ENCODE measurements at places on chromosomes 5 and 9.

DNA sequence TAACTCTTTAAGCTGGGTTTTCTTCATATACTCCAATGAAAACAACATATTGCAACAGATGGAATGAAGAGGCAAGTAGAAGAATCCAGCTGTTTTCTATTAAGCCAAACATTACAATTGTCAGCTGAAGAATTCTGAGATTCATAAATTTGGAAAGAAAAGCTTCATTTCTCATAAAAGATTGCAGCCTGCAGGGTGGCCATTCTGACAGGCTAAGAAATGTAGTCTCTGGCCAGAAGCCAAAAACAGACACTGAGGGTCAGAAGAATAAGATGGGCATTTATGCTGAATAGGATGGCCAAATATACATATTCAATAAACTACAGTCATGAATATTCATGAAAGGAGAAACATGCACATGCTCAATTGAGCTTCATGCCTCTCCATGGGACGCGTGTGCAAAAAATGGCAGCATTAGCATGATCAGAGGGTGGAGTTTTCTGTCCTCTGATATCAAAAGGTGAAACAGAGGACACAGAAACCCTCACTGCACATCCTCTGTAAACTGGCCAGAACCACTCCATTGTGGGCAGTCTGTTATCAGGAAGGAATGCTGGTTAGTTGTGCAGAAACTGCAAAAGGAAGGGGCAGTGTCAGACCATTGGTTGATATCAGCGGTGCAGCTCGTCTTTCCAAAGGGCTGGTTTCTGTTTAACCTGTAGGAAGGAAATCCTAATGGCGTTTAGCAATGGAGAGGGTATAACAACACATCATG lies 50.2 kb downstream of the FXN start:
- no peak for DNase-seq

DNA sequence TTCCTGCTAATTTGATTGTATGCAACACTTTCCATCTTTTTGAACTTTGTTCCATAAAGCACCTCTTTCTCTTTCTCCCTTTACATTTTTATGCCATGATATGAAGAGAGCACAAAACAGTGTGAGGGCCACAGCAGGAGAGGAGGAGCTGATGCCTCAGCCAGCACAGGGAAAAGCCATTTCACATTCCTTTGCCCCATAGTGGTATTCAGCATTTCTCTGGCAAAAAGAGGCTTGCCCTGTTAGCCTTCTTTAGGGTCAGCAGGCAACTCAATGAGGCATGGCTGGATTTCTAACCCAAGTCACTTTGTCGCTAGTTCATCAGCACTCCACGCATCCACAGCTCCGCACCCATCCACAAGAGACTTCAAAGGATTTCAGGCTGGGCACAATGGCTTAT lies 23.1 kb upstream of the TRPC7 start:
- no peak for DNase-seq

DNA sequence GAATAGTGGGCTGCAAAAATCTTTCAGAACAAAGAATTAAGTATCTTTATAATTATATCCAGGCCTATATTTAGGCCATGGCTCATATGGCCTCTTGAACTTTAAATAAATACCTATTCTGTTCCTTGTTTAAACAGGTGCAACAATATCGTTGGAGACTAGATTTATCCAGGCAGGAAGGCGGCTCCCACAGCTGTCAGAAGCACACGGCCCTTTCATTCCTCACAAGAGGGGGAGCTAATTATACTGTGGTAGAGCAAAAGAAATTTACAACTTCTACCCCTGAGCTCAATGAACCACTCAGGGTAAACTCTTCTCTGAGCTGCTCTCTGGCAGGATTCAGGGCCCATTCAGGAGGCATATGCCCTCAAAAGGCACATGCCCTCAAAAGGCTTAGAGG lies 31.3 kb downstream of the TMEM174 start:
- no peak for DNase-seq

DNA sequence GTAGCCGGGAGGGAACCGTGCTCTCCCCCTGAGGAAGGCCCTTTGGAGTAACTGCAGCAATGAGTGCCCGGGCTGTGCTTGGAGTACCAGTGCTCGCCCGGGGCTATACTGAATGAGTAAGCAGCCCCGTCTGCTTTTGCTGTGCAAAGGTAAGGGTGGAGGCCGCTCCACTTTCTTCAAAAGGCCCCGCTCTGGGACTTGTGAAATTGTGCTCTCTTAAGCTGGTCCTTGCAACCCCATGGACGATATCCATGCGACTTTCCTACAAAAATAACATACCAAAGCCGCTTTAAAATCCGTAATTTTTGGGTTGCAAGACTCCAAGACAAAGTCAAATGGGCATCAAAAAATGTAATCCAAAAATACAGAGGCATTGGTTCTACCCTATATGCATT lies 578 bp upstream of the TNFAIP8 start:
- DNase-seq: peak; percentile 48

DNA sequence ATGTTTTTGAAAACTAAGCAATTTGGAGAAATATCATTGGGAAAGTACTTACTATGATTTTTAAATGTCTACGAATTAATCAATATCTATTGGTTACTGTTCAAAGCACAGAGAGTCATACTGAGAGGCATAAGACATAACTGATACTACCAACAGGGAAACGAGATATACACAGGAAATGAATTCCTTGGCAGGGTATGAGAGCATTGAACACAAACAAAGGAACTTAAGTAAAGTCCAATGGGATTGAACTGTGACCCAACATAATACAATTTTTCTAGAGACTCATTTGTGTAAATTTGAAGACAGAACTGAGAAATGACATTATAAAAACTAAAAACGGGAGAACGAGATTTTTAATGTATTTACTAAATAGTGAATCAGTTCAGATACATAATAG lies 1.3 kb upstream of the ITGA1 start:
- no peak for DNase-seq

GRCh38 chr5:120372899-120373298 lies 91.2 kb upstream of the PRR16 start:
- DNase-seq: no peak

GRCh38 chr5:172793577-172794488 lies 22.8 kb upstream of the DUSP1 start:
- DNase-seq: no peak

- DNase-seq: no peak
Measured at GRCh38 chr5:77128411-77129061, 41.5 kb upstream of the ZBED3 start.

DNA sequence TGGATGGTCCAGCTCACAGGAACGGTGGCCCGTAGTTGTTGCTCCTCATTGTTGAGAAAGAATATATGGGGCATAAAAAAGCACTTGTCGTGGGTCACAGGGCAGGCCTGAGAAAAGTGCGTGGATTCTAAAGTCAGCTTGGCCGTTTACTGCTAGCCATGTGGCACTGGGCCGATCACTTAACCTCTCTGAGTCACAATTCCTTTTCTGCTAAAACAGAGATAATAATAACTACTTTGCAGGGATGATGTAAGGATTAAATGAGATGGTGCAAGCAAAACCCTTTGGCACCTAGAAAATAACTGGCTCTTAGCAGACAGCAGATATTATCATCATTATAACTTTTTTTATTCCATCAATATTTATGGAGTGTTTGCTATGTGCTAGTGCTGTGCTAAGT lies 579.7 kb downstream of the CCDC171 start:
- no peak for DNase-seq

- no peak for DNase-seq
Measured at GRCh38 chr9:70917277-70917676, 204.1 kb downstream of the TRPM3 start.

- no peak for DNase-seq
Measured at GRCh38 chr9:88503081-88503844, 31.7 kb upstream of the NXNL2 start.

DNA sequence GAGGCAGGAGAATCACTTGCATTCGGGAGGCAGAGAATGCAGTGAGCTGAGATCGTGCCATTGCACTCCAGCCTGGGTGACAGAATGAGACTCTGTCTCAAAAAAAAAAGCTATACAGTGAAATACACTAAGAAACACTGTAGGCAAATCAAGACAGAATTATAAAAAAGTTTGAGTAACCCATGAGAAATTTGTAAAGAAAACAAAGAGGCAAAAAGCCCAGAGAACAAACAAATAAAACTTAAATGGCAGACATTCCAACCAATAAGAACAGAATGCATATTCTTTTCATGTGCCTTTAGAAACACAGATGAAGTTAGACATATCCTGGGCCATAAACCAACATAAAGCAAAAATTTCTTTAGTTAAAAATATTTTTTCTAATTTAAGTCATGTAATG lies 30.6 kb downstream of the ZNF169 start:
- DNase-seq: no peak

- no peak for DNase-seq
Measured at GRCh38 chr9:133672503-133673257, 36.5 kb downstream of the DBH start.

DNA sequence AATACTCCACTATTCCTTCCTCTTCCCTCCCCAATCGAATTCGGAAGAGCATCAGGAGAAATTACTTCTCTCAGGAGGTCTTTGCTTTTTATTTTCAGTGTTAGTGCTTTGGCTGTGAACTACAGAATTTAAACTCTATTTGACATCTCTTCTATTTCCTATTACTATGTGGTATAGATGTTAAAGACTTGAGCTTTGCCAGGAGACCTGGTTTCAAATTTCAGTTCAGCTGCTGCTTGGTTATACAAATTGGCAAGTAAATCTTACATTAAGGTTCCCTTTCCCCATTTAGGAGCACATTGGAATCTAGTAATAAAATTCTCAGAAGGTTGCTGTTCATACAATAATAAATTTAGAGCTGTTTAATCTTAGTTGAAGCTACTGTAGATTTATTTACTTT lies 13.1 kb downstream of the UHRF2 start:
- DNase-seq: no peak

GRCh38 chr5:82699737-82700136 lies 377.5 kb downstream of the TMEM167A start:
- no peak for DNase-seq

GRCh38 chr9:113941526-113941925 lies 65.4 kb downstream of the ZNF618 start:
- DNase-seq: no peak

GRCh38 chr5:140318792-140319191 lies 15.9 kb upstream of the PFDN1 start:
- DNase-seq: no peak

GRCh38 chr5:139806111-139806510 lies 10.5 kb downstream of the PSD2 start:
- DNase-seq: no peak

DNA sequence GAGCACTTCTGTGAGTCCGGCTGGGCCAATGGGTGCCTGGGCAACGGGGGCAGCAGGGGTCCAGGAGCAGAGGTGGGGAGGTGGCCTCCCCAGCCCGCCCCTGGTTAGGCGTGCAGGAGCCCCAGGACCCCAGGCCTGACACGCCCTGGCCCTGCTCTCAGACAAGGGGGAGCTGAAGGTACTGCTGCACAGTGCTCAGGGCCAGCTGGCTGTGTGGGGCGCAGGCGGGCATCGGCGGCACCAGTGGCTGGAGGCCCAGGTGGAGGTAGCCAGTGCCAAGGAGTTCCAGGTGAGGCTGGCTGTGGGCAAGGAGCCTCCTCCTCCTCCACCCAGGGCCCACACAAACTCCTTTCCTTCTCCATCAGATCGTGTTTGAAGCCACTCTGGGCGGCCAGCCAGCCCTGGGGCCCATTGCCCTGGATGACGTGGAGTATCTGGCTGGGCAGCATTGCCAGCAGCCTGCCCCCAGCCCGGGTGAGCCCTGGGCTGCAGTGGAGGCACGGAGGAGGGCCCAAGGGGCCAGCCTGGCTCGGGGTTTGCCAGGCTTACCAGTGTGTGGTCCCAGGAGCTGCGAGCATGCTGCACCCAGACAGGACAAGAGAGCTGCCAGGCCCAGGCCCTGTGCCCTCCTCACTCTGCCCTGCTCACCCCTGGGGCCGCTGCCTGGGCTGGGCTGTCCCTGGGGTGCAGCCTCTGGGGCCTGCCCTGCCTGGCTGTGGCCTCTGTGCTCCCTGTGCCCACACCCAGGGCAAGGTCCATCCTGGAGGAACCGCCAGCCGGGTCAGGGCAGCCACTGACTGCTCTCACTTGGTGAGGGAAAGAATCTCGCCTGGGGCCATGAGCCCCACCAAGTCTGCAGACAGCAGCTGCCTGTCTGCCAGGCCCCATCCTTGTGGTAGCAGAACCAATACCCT lies 7.0 kb downstream of the MAMDC4 start:
- no peak for DNase-seq

- DNase-seq: no peak
Measured at GRCh38 chr9:113892861-113893491, 16.9 kb downstream of the ZNF618 start.

DNA sequence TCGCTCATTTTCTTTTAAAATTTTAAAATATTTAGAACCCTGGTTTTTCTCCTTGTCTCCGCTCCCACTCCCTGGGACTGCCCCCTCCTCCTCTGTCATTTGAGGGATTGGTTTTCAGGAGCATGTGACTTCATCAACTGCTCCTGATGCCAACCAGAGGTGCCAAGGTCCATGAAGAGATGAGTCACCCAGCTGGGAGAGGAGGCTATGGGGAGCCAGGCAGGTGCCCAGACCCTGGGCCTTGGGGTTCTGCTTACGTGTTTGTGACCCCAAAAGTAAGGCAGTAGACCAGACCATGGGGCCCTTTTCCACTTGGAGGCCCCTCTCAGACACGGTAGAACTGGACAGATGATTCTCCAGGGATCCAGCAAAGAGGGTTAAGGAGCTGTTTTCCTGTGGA lies 167.0 kb downstream of the FGF18 start:
- DNase-seq: no peak

DNA sequence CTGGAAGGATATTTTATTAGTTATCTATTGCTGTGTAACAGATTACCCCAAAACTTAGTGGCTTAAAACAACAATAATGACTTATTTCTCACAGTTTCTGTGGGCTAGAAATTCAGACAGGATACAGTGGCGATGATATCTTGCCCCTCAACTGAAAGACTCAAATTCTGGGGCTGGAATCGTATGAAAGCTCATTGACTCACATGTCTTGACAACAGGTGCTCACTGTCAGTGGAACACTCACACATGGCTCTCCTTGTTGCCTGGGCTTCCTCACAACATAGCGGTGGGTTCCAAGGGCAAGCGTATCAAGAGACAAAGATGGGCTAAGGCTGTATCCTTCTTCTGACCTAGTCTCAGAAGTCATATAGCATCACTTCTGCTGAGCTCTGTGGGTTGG lies 3.7 kb upstream of the GNPDA1 start:
- peak; percentile 15 for DNase-seq

Measured in effector CD4-positive, alpha-beta T cell (primary cell).